ENCODE measurements at places on chromosomes 7 and 10.

GRCh38 chr7:100401811-100402210 is 26.7 kb downstream of the ZCWPW1 start:
- DNase-seq = no peak

GRCh38 chr7:34277016-34277802 is 371.9 kb downstream of the BMPER start:
- no peak for DNase-seq

DNA sequence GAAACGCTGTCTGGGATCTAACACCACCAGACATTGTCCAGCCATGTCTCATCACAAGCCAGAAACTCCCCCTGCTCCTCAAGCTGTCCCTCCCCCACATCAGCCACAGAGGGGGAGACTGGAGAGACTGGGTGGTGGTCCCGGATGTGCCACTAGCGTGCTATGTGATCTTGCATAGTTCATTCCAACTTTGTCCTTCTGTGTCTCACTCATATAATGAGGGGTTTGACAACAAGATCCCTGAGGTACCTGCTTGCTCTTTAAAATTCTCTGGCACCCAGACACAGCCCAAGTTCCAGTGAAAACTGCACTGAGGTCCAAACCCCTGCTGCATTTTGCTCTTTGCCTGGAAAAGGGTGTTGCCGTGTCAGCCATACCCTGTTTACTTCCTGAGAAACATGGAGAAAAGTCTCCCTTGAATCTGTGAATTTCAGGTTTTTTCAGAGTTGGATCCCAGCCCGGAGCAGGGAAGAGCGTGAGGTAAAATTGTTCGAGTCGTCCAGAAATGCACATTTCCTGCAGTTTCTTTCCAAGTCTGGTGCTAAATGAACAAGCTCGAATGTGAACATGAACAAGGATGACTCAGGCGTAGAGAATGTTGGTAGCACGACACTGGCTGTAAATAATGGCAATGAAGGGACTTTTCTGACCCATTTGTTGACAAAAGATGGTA is 156.6 kb downstream of the CCDC3 start:
- DNase-seq = no peak

DNA sequence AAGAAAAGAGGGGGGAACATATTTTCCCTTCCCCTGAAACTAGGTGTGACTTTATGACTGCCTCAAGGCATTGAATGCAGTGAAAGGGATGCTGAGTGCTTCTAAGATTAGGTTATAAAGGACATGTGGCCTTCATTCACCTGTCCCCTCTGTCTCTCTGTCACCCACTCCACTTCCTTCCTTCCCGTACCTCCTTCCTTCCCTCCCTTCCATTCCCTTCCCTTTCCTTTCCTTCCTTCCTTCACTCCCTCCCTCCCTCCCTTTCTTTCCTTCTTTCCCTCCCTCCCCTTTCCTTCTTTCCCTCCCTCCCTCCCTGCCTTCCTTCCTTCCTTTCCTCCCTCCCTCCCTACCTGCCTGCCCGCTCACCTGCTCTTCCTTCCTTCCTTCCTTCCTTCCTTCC is 4.5 kb upstream of the ZKSCAN1 start:
- DNase-seq = no peak

DNA sequence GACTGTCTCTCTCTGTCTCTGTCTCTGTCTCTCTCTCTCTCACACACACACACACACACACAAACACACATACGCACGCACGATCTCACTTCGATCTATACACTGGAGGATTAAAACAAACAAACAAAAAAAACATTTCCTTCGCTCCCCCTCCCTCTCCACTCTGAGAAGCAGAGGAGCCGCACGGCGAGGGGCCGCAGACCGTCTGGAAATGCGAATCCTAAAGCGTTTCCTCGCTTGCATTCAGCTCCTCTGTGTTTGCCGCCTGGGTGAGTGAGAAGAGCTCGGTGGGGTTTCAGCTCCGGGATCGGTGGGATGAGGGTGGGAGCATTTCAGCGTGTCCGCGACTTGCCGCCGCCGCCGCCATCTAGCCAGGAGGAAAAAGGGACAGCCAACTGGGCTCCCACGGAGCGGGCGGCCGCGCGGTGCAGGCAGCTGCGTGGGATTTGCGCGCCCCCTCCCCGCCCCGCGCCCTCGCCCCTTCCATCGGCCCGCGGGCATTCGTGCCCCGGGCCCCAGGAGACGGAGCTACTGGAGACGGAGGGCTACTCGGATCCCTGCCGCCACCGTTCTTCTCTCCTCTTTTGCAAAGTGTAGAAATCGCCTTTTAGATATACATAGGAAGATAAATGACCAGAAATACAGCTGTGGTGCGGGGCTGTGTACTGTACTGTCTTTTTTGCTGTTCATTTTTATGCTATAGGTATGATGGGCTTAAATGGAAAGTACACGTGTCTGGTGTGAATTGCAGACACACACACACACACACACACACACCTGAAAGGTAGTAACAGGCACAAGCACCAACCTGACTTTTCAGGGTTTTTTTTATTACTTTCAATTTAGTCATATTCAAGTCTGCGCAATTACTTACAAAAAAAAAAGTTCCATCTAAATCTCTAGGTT is 581 bp downstream of the PTPRZ1 start:
- no peak for DNase-seq

GRCh38 chr10:28668363-28669226 is 8.7 kb upstream of the BAMBI start:
- peak; percentile 83 for DNase-seq

DNA sequence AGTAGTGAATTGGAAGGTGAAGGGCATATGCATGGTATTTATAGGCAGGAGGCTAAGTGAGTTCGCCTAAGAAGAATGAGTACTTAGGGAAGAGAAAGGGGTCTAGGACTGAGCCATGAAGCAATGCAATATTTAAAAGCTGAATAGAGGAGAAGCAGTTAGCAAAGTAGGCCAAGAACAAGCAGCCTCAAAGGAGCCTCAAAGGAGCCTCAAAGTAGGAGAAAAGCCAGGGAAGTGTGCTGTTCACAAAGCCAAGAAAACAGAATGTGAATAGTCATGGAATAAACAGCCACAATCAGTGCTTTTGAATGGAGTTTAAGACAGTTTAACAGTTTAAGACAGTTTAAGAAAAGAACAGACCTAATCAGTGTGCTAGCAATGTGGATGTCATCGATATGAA is 762.0 kb downstream of the SORCS1 start:
- DNase-seq = no peak

DNA sequence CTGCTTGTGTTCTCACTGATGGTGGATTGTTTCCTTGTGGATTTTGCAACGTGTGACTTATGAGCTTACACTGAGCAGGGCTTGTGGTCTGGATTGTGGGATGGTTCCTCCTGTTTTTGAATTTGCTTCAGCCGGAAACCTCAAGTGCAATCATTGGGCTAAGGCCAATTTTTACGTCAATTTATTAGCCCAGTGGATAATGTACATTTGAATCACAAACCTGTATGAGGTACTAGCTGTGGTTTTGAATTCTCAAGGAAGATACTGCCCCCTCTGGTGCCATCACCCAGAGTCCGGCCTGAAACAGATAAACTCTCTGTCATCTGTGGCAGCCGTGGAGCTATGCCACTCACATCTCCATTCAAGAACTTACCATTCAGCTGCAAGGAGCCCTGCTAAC is 7.3 kb upstream of the ZNF777 start:
- DNase-seq = no peak

DNA sequence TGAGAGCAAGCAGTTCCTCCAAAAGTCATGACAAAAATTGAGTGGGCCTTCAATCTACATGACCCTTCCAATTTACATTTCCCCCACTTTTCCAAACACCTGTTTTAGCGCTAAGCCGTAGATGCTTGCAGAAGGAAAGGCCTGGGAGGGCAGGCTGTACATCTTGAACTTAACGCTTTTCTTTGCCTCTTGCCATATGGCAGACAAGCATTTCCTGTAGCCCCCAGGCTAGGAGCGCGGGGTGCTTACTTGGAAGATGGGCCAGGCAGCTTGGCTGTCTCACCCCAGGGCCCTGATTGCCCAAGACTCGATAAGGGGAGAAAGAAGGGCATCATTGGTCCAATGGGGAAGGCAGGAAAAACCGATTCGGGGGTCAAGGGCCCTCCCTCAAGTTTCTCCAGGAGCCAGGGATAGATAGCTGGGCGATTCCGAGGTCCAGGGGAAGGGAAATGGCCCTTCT is 1.8 kb downstream of the HOXA10 start:
- no peak for DNase-seq

DNA sequence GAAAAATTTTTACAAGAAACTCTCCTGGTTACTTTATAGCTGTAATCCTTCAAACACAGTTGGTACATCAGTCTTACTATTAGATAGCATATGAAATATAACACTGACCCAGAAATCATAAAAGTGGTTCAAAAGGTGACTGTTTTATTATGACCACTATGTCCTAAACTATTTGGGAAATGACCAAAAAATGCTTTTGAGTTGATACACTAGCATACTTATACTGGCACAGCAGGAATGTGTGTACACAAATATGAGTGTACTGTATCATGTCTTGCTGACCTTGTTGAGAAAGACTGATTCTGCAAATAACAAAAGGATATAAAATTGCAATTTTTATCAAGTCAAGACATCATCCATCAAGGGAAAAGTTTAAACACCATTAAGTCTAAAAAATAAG is 24.3 kb downstream of the CSTF2T start:
- no peak for DNase-seq

GRCh38 chr7:94277236-94277635 is 117.5 kb upstream of the COL1A2 start:
- no peak for DNase-seq
